ENCODE measurements at places on chromosomes 7 and 10.

GRCh38 chr7:96508371-96508770 is 186.5 kb upstream of the SLC25A13 start:
- DNase-seq = no peak

DNA sequence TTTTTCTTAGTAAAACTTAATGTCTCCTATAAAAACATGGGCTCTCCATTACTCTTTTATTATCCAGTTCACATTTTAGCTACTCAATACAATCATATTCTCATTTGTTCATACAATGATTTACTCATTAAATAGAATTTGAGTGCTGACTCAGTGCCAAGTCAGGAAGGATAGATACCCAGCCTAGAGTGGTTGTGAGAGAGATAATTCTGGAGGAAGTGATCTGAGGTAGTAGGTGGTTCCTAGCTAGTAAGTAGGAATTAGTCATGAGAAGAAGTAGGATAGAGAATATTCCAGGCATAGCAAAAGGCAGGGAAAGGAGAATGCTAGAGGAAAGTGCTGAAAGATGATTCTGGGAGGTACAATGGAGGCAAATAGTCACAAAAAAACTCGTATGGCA is 133.5 kb upstream of the MBL2 start:
- no peak for DNase-seq

GRCh38 chr10:29554660-29555059 is 80.1 kb downstream of the SVIL start:
- DNase-seq = no peak

- DNase-seq = no peak
Measured at GRCh38 chr10:47034441-47035051, 123.3 kb downstream of the PTPN20 start.

DNA sequence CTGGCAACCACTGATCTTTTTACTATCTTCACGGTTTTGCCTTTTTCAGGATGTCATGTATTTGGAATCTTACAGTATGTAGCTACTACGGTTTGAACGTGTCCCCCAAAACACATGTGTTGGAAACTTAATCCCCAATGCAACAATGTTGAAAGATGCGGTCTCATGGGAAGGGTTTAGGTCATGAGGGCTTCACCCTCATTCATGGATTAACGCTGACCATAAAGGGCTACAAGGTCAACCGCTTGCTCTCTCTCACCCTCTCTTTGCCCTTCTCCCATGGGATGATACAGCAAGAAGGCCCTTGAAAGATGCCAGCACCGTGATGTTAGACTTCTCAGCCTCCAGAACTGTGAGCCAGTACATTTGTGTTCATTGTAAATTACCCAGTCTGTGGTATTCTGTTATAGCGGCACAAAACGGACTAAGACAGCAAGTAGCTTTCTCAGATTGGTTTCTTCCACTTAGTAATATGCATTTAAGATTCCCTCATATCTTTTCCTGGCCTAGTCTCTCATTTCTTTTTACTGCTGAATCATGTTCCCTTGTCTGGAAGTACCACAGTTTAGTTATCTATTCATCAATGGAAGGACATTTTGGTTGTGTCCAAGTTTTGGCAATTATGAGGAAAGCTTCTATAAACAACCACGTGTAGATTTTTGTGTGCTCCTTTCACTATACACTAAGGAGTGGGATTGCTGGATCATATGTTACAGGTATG is 3.0 kb upstream of the CRYGN start:
- DNase-seq = no peak

DNA sequence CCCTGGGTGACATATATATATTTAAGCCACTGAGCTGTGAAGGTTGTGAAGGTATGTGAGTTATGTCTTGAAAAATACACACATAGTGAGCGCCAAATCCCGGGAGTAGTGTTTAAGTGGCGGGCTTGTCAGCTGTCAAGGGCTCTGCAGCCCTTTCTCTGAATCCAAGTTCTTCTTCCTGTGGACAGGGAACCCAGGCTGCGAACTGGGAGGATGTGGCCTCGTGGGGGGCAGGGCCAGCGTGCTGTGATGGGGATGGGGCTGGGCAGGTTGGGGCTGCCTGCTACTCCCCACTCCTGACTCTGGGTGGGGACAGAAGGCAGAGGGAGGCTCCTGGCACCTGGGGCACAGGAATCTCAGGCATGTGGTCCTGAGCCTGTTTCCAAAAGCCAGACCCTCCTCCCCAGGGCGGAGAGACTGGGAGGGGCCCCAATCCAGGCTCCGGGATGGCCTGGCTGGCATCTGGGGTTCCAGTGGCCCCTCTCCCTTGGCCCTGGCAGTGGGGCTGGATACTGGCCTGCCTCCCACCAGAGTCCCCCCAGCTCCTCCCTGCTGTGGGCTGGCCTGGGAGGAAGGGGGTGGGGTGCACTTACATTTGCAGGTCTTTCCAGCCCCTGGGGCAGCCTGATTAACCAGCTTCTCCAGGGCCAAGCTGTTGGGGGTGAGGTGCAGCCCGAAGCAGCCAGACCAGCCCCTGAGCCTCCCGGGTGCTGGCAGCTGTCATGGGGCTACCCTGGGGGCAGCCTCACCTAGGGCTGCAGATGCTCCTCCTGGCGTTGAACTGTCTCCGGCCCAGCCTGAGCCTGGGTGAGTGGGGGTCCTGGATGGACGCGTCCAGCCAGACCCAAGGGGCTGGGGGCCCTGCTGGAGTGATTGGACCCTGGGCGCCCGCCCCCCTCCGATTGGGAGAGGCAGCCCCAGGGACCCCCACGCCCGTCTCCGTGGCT is at the start of gene UPK3B:
Gene UPK3B, plus strand, starts transcription at position 622 of the 947 bp plus-strand sequence. Its CDS starts 101 bp downstream, at position 723.
- no peak for DNase-seq

- no peak for DNase-seq
Measured at GRCh38 chr10:72470666-72471065, 115.9 kb upstream of the DNAJB12 start.

Data from omental fat pad (tissue), 4 donors.